NCI-H460 (cell line): ENCODE measurements at places on chromosomes 3 and 15.
A peak's percentile ranks its signal among the peaks of the same experiment; 100 is the strongest.

DNA sequence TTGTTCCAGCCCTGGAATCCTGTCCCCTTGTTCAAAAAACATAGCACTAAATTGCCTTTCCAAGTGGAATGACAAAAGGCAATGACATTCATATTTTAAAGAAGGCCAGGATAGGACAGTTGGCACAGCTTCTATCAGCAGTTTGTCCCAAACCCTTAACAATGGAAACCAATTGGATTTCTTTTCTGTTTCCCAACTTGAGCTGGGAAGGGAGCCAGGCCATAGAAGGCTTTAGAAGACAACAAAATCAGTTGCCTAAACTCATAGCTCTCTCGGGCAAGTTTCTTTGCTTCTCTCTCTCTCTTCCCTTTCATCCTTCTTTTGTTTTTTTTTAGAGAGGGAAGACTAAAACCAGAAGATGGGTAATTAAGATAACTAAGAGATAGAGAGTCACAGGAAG lies 227.7 kb upstream of the TPRG1 start:
- DNase-seq, result no peak

- DNase-seq, result no peak
Measured at GRCh38 chr3:53489787-53490458, 4.5 kb upstream of the CACNA1D start.

- no peak for DNase-seq
Measured at GRCh38 chr3:32009101-32009500, 27.6 kb downstream of the ZNF860 start.

GRCh38 chr3:15283702-15284101 lies 48.7 kb downstream of the SH3BP5 start:
- no peak for DNase-seq

DNA sequence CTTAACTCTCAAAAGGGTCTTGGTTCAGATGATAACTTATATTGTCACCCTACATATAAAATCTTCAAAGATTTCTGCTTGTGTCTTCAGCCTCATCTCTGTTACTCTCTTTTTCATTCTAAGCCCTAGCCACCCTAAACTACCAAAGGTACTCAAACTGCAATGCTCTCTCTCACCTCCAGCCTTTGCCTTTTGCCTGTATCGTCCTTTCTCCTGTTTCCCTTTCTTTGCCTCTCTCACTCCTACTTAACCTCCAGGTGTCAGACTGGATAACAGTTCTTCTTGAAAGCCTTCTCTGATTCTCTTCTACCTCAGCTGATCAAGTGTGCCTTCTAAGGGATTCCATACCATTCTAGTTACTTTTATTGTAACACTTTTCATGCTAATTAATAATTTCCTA lies 149.8 kb downstream of the SERPINI1 start:
- no peak for DNase-seq

GRCh38 chr3:61414456-61414855 lies 146.9 kb upstream of the PTPRG start:
- no peak for DNase-seq

GRCh38 chr15:41810651-41811431 lies 17.1 kb upstream of the JMJD7 start:
- no peak for DNase-seq

GRCh38 chr3:53807117-53807810 lies 39.0 kb downstream of the CHDH start:
- no peak for DNase-seq

GRCh38 chr3:101995371-101996046 lies 146.2 kb downstream of the NFKBIZ start:
- DNase-seq, result no peak

DNA sequence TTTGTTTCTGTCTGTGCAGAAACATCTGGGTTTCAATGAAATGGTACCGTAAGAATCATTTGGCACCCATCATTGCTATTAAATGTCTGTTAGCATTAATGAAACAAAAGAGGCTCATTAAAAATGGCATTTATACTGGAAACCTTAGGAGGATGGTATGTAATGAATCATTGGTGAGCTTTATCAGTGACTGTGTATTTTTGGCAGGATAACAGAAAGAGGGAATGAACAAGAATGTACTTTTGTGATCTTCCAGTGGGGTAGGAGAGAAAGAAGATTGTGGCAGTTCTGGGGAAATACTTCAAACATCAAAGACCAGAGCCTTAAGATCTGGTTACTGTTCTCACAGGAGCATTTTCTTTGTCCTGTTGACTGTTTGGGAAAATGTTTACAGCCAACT lies 4.7 kb upstream of the DCBLD2 start:
- no peak for DNase-seq

- no peak for DNase-seq
Measured at GRCh38 chr15:60994963-60995475, 234.1 kb downstream of the RORA start.

DNA sequence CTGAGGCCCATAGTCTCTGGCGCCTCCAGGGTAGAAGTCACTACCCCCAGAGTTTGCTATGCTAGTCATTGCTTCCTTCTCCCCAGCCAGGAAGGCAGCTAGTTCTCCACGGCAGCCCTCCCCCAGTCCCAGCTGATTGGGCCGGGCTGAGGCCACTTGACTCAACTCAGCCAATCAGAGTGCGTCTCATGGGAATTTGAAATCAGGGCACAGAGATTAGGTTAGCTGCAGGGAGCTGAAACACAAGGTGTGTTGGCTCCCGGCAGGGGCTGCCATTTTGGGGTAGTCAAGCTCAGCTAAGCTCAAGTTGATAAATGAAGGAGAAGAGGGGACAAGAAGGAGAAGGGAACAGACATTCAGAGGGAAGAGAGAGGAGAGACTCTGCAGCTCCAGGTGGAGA lies 32.8 kb downstream of the LINGO1 start:
- DNase-seq, result peak; percentile 8

DNA sequence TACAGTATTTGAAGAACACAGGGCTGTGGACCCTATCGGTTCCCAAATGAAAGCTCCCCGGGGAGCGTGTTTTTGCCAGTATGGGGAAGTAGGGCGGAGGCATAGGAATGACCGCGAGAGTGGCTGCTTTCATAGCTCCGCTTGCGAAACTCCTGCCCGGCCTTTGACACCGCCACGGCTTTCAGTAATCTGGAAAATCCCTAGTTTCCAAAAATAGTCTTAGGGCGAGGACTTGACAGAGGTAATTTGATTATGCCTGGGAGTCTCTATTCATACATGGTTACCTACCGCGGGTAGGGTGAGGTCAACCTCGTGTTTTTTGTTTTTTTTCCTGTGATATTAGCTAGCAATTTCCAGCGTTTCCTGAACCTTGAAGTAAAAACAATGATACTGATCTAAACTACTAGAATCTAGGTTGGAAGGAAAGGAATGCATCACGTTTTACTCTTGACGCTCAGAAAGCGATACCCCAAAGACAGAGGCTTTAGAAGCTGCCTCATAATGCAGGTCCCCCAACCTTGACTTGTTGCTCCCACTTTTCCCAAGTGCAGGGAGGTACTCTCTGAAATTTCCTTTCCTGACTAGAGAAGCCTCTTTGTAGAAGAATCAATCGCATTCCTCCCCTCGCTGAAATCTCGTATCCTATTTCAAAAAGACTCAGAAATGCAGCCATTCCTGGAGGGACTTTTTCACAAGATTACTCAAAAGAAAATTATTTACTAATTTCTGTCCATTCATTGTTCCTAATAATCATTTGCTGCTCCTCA lies 894 bp upstream of the CCNL1 start:
- peak; percentile 75 for DNase-seq

DNA sequence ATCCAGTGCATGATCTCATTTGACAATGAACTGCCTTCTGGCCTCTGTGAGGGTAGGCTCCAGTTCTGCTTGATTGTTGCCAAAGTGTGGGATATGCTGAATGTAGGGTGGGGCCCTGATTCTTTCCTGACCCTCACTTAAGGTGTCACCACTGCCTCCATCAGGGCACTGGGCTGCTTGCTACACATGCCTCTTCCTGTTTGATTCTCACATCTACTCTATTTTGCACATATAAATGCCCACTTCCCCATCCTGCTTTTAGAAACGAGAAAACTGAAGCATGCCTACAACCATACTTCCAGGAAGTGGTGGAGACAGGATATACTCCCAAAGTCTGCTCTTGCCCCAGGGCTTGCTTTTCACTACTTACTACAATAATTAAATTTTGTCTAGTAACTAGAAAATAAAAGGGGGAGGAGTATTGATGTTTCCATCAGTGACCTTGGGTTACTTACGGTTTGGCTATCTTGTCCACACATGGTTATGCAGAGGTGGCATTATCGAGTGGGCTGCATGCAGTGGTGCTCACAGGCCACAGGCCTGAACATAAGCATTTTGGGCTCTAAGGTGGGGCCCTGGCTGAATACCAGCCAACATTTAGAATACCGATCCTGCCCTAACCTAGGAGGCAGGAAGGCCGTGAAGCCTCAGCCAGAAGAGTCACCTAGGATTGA lies 6.7 kb downstream of the ZDHHC3 start:
- DNase-seq, result no peak

- DNase-seq, result no peak
Measured at GRCh38 chr15:93126599-93126998, 37.6 kb upstream of the RGMA start.

- DNase-seq, result no peak
Measured at GRCh38 chr3:169237201-169237600, 426.3 kb downstream of the MECOM start.

DNA sequence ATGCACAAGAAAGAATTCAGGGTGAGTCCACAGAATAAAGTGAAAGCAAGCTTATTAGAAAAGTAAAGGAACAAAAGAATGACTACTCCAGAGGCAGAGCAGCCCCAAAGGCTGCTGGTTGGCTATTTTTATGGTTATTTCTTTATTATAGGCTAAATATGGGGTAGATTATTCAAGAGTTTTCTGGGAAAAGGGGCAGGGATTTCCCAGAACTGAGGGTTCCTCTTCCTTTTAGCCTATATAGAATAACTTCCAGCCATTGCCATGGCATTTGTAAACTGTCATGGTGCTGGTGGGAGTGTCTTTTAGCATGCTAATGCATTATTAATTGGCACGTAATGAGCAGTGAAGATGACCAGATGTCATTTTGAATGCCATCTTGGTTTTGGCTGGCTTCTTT lies 13.6 kb downstream of the GLDN start:
- DNase-seq, result no peak

DNA sequence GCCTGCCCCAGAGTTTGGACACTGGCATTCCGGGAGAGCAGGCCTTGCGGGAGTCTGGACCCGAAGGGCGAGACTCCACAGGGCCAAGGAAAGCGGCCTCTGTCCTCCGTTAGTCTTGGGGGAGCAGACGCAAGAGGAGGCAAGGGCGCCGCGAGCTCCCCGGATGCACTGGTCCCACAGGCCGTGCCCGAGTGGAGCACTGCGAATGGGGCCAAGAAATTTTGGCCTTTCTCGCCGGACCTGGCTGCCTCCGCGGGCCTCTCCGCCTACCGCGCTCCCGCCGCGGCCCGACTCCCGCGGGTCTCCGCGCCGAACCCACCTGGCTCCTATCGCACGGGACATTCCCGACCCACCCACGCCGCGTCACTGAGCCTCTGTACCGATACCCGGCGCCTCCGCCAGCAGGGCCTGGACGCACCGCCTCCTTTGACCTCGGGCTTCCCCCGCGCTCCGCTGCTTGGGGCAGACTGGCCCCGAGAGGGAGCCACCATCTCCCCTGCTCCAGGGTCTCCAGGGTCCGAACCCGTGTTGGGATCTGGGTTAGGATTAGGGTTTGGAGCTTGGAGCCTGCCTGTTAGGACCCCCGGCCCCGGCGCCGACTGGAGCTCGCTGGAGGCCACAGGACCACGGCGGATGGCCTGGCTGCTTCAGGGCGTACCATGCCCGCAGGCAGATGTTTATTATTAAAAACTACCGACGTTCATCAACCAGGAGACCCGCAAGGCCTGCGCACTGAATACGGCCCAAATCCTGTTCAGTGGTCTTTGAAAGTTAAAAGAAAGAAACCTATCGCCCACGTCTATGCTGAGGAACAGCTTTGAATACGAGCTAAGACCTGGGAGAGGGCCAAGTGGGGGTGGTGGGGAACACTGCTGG lies 11.7 kb downstream of the SHOX2 start:
- no peak for DNase-seq

- DNase-seq, result no peak
Measured at GRCh38 chr3:11152301-11152700, 2.0 kb upstream of the HRH1 start.

DNA sequence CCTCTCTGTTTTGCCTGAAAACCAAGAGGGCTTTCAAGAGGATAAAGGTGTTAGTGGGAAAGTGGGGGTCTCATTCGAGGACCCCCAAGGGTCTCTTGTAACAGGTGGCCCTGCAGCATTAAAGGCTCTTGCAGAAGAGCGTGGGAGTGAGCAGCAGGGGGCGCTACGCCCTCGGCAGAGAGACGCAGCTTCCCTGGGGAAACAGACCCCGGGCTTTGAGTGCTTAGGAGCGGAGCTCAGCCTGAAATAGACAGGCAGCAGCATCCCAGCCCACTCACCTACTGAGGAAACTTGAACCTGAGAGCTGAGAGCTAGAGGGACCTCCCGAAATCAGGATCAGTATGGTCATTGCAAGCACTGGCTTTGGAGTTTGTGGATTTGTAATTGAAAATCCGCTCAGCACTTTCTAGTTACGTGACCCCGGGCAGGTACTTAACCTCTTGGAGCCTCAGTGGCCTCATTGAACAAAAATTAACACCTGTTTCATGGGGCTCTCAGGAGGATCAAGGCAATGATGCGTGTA lies 25.7 kb downstream of the RPLP1 start:
- no peak for DNase-seq

DNA sequence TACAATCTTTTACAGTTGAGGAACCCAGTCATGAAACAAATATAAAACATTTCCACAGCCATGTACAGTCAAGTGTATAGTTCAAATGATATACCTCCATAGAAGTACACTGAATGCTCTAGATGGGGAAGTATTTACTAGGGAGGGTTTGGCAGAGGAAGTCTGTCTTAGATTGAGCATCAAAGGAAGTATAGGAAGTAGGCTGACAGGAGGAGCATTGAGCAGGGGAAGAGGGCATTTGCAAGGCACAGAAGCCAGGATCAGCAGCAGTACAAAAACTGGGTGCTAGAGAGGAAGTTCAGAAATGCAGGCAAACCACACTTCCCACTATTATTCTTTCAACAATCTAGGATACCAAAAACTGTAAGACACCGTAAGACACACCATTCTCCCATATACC lies 122.6 kb downstream of the ANO10 start:
- no peak for DNase-seq

- DNase-seq, result no peak
Measured at GRCh38 chr3:78887547-78888011, 880.2 kb downstream of the ROBO1 start.

DNA sequence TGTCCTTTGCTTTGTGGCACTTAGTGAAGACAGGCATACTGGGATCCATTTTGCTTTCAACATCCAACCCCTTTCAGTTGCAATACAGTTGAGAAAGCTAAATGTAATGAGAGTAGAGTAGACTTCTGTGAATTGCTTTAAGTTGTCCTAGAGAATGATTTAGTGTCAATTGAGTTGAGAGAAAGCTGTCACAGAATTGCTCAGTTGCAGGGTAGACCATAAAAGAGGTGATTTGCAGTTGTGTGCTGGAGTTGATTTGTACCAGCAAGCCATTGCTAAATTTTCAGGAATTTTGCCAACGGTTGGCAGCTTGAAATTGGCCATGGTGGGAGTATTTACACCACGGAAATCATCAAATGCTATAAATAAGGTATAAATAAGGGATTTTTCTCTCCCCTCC lies 2.2 kb downstream of the ABHD5 start:
- DNase-seq, result no peak

GRCh38 chr3:59644479-59645402 lies 594.9 kb upstream of the CFAP20DC start:
- DNase-seq, result no peak

GRCh38 chr15:50180091-50180490 lies 1.9 kb upstream of the SLC27A2 start:
- no peak for DNase-seq

GRCh38 chr15:43792761-43793476 lies 799 bp downstream of the SERF2 start:
- DNase-seq, result no peak

- DNase-seq, result no peak
Measured at GRCh38 chr3:136512381-136512780, 239.8 kb downstream of the STAG1 start.
